ENCODE measurements at places on chromosomes 16 and 17.

DNA sequence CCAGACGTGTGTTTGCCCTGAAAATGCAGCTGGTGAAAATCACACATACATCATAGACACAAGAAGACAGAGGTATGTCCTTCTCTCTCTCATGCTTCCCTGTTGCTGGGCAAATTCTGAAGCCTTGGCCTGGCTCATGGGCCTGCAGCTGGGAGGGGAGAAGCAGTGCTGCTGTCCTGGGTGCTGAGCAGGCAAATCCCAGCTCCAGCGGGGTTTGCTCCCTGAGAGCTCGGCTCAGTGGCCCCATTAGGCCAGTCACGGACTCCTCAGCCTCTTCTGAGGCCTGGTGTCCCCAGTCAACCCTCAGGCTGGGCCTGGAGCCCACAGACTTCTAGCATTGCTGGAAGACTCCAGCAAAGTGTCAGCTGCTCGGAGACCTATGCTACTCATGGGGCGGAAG, 11.7 kb downstream of the RHBDL3 start:
- no peak for DNase-seq

GRCh38 chr17:14304773-14305517, 4.1 kb downstream of the HS3ST3B1 start:
- DNase-seq, result no peak

GRCh38 chr16:67546761-67547422, 15.4 kb upstream of the CTCF start:
- DNase-seq, result peak; percentile 60

DNA sequence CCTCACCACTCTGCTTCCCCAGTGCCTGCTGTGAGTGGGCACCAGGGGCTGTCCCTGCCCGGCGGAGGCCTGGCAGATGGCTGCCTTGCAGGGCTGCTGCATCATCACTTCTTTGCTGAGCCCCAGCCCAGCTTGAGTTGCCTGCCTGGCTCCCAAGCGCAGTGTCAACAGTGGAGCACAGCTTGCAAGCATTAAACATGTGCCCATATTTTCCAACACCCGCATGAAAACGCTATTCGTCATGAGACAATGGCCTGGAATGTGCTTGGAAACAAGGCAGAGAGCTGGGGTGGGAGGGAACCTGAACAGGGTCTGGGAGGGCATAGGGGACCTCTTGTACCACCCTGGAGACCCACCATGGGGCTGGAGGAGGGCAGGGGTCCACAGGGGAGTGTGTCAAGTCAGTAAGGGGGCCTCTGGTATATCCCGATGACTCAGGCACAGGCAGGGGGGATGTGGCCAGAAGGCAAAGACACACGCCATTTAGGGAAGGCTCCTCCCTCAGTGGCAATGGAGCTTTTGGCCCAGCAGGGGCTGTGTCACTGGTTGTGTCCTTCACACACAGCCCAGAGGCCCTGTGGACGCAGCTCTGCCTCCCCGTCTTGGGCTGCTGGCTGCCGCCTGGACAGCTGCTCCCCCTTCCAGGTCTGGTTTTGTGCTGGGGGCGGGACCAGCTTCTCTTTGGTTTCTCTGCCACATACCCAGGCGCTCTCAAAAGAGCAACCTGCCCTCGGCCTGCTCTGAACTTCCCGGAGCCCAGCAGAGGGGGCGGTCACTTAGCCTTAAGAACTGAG, 17.4 kb upstream of the MTSS2 start:
- no peak for DNase-seq

DNA sequence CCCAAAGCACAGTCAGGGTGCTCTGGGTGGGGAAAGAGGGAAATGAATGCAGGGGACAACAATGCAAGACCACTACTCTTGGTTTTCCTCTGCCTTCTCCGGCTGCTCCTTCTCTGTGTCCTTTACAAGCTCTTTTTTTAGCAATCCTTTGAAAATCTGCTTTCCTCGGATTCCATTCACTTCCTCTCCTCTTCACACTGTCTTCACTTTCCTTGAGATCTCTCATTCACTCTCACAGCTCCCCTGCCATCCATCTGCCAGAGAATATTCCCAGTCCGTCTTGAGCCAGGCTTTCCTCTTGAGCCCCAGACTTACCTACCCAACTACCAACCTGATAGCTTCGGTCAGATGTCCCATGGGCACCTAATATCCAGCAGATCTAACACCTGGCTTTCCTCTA, 11.0 kb upstream of the SPOP start:
- no peak for DNase-seq

DNA sequence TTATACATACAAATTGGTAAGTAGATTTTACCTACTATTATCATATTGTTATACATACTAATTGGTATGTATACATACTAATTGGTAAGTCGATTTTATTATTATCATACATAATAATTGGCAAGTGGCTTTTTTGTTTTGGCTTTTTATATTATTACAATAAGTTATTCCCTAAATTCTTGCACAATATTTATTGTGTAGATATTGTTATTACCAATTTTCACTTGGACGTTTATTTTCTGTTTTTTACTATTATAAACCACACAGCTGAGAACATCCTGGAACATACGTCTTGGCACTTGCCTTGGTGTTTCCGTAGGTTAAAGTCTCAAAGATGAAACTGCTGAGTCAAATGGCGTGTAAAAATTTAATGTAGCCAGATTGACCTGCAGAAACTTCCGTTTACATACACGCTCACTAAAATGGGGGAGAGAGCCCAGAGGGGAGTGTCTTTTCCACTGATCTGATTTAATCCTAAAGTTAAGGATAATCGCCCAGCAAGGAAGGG, 18.9 kb downstream of the GNGT2 start:
- no peak for DNase-seq

DNA sequence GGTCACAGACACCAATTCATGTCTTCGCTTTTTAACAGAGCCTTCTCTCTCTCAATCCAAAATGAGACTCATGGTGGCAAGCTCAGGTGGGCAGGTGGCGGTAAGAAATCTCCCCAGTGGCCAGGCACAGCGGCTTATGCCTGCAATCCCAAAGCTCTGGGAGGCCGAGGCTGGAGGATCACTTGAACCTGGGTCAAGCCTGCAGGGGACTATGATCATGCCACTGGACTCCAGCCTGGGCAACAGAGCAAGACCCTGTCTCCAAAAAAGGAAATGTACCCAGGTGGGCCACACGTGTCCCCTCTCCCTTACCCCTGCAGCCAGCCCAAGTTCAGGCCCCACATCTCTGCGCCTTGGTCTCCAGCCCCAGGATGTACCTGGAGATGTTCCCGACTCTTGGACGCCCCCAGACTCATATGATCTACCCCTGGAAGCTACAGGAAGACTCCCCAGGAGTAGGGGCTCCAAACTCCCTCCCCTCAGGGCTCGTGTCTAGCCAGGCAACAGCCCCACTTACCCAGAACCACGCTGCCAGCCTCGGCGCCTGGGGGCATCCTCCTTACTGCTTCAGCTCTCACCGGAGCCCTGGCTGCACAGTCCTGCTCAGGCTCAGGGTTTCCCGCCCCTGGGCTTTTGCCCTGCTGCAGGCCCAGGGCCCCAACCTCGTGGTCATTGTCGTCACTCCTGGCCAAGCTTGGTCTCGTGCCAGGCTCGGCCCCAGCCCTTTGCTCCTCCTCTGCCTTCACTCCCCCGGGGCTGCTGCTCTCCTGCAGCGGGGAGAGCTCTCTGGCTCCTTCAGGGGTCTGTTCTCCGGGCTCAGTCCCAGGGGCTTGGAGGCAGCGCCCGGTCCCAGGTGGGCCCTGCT, 16.2 kb downstream of the MYLK3 start:
- no peak for DNase-seq

GRCh38 chr16:69150146-69150865, 17.9 kb downstream of the UTP4 start:
- DNase-seq, result peak; percentile 35

DNA sequence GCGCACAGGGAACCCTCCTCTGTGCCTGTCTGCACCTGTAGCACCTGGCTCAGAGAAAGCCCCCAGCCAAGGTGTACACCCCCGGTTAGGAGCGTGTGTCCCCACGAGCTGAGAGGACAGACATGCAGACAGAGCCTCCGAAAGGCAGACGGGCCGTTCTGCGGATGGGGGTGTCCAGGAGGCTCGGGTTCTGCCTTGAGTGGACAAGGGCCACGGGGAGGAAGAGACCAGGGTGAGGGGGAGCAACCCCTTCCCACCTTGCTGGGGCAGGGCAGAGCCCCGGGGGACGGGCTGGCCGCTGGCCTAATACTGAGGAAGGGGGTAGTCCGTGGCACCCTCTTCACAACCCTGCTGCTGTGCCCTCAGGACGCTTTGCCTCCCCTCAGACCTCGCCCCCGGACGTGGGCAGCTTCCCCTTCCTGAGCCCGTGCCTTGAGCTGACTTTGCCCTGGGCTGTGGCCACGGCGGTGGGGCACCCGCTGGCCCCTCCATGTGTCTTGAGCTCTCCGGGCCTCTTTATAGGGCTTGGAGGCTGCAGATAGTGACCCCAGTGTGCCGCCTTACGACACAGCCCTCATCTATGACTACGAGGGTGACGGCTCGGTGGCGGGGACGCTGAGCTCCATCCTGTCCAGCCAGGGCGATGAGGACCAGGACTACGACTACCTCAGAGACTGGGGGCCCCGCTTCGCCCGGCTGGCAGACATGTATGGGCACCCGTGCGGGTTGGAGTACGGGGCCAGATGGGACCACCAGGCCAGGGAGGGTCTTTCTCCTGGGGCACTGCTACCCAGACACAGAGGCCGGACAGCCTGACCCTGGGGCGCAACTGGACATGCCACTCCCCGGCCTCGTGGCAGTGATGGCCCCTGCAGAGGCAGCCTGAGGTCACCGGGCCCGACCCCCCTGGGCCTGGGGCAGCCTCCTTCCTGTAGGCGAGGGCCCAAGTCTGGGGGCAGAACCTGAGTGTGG, 5.7 kb downstream of the SLC22A31 start:
- no peak for DNase-seq

DNA sequence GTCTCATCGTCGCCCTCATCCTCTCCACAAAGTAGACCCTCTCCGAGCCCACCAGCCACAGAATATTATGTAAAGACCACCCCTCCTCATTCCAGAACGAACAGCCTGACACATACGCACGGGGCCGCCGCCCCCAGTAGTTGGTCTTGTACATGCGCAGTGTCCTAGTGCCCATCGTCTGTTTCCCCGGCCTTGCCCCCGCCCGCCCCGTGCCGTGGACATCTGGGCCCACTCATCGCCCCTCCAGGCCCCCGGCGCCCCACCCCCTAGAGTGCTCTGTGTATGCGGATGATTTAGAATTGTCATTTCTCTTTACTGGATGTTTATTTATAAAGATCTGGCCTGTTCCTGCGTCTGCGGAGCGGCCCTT, 475 bp upstream of the AMDHD2 start:
- no peak for DNase-seq

All from T follicular helper cell (primary cell).